Nephron progenitor cell (in vitro differentiated cells): ENCODE measurements at places on chromosomes 1 and 21.

GRCh38 chr21:39050841-39051587 is 132.2 kb downstream of the PSMG1 start:
- no peak for DNase-seq

GRCh38 chr1:52145137-52145536 is 3.2 kb downstream of the ZFYVE9 start:
- no peak for DNase-seq

DNA sequence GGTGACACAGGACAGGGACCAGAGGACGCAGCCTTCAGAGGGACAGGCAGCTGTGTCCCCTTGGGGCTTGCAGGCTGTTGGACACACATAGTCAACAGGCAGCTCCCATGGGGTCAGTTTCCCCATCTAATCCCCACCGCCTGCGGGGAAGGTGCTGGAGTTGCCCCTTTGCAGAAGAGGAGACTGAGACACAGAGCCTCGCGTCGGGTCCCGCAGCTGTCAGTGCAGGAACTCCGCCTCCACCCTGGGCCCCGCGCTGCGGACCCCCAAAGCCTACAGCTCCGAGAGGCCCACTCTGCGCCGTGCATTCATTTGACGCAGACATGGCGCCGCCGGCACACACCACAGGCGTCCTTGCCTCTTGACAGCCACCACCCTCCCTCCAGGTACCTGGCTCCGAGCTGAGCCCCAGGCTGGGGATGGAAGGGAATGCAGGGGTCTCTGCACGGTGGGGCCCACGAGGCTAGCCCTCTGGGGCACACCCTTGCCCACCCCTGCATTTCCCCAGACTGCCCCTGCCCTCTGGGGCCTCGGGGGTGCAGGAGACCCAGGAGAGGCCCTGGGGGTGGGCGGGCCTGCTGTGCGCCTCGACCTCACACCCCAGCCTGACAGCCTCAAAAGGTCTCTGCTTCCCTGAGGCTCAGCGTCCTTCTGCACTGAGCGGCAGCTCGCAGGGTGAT is 88.5 kb upstream of the ACTRT2 start:
- DNase-seq, result no peak

GRCh38 chr1:93967306-93967705 is 58.1 kb upstream of the GCLM start:
- peak; percentile 3 for DNase-seq

GRCh38 chr1:154951901-154952657 is 3.8 kb downstream of the PBXIP1 start:
- DNase-seq, result peak; percentile 32

- no peak for DNase-seq
These were observed 21.0 kb downstream of the S100A10 start for GRCh38 chr1:151972542-151973248.

DNA sequence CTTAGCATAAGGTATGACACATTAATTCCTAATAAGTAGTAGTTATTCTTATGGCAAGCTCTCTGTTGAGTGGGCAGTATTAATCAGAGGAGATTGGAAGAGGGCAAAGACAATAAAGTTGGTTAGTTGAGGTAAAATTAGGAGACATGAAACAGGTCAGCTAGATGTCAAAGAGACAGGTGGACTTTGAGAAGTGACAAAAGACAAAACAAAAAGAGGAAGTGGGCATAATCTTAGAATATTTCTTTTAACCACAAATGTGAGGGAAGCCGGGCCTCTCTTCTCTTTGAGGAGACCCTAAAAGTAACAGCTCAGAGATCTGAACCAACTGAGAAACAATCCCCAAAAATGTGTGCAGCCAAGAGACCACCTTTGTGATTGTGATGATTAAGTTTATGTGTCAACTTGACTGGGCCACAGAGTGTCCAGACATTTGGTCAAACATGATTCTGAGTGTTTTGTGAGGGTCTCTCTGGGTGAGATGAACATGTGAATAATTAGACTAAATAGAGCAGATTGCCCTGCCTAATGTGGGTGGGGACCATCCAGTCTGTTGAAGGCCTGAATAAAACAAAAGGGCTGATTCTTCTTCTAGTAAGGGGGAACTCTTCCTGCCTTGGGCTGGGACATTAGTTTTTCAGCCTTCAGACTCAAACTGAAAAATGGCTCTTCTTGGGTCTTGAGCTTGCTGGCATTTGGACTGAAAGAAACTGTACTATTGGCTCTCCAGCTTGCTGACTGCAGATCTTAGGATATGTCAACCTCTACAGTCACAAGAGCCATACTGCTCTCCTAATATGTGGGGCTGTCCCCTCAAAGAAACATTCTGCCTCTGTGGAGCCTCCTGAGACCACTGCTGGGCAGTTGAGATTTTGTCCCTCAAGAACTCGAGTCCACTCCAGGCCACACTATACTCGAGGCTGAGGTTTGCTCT is 40.0 kb downstream of the FCRL5 start:
- DNase-seq, result no peak

GRCh38 chr1:12231276-12231595 is 1.4 kb downstream of the VPS13D start:
- no peak for DNase-seq

DNA sequence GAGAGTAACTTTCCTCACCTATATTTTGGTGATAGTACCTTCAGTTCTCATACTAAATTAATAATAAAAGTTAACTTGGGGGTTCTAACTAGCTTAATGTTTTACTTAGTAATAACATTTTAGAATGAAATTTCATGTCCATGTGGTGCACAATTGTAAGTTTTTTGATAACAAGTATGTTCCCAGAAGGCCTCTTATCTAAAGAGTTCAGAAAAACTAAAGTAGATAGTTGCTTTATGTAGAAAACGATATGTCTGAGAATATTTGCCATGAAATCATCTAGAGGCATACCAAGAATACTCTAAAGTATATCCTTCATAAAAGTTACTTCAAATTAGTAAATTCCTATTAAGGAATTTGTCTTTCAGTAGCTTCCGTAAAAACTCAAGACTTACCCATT is 10.2 kb upstream of the ADCY10 start:
- no peak for DNase-seq

DNA sequence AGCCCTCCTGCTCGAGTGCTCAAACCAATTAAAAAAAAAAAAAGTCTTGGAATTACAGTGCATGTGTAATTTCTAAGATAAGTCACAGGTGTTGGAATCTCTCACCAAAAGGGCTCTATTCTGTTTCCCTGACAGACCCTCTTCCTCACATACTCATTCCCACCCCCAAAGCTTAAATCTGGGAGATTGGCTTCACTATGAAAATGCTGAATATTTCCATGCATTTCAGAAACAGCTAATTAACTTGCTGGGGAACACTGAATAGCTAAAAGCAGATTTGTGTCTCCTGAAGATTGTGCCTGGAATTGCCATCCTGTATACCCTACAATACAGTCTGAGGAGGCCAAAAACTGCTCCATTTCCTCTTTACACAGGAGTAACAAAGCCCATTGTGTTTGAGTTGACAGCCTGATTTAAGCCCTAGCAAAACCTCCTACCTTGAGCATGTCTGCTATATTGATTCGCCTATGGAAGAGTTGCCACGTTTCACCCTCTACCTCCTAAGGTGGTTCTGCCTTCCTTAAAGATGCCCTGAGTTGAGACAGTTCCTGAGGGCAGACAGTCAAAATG is 1.4 kb upstream of the PIK3R3 start:
- no peak for DNase-seq

DNA sequence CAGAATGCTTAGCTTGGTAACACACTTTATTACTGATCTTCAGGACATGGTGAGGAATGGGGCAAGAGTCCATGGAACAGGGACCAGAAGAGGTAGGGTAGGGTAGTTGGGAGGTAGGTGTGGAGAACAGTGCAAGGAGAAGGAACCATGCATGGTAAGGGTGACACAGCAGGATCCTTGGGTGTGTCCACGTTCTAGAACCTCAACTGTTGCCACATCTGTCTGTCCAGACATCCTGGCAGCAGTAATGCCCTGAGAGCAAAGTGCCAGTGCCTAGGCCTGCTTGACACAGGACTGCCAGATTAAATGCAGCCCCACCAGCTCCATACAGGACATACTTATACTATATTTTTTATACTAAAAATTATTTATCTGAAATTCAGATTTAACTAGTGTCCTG is 13.9 kb downstream of the DMAP1 start:
- DNase-seq, result no peak

DNA sequence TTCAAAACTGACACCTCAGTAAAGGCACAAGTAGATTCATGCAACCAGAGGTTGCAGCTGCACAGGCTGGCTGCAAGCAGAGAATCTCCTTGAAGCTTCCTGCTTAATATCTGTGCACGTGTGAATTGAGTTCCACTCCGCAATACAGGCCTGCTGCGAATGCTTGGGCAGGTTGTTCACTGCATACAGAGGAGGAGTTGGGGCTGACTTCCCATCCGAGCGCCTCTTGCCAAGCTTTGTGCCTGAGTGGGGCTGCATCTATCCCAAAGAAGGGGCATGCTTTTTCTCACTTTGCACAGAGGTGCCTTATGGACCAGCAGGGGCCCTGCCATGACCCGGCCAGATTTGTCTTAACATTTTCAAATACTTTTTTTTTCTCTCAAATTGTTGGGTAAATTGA is 17.9 kb upstream of the PADI1 start:
- DNase-seq, result no peak

DNA sequence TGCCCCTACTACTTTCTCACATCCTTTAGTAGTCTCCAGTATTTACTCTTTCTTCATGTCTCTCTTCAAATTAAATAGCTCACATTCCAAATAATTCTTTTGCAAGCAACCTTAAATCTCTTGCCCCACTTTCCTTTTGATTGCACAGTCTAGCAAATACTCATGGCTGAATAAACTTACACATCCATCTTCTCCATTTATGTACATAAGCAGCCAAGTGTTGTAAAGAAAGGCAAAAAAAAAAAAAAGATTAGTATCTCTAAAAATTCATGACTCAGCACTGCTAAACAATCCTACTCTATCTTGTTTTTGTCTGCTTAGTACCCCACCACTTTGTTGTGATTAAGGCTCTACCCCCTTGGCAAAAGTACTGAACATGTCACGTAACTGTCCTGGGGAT is 42.6 kb downstream of the F13B start:
- no peak for DNase-seq

GRCh38 chr1:7586031-7586941 is 184.8 kb upstream of the VAMP3 start:
- peak; percentile 2 for DNase-seq

- DNase-seq, result peak; percentile 65
These were observed 953 bp downstream of the TRIM46 start for GRCh38 chr1:155174324-155175280.

DNA sequence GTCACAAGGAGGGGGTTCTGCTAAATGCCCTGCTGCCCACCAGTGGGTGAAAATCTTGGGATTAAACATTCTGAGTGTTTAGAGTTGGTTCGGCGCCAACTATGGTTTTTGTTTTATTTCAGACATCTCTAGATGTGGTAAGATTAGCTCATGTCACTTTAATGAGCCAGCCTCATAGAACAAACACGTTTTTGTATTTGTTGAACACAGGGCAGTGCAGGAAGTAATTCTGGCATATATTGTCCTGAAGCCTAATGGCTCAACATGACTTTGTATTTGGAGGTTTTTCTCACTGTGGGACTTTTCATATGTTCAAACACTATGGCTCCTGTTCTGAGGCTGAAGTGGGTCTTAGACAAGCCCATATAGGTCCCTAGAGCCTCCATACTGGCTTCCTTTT is 107.8 kb downstream of the NGF start:
- DNase-seq, result no peak

DNA sequence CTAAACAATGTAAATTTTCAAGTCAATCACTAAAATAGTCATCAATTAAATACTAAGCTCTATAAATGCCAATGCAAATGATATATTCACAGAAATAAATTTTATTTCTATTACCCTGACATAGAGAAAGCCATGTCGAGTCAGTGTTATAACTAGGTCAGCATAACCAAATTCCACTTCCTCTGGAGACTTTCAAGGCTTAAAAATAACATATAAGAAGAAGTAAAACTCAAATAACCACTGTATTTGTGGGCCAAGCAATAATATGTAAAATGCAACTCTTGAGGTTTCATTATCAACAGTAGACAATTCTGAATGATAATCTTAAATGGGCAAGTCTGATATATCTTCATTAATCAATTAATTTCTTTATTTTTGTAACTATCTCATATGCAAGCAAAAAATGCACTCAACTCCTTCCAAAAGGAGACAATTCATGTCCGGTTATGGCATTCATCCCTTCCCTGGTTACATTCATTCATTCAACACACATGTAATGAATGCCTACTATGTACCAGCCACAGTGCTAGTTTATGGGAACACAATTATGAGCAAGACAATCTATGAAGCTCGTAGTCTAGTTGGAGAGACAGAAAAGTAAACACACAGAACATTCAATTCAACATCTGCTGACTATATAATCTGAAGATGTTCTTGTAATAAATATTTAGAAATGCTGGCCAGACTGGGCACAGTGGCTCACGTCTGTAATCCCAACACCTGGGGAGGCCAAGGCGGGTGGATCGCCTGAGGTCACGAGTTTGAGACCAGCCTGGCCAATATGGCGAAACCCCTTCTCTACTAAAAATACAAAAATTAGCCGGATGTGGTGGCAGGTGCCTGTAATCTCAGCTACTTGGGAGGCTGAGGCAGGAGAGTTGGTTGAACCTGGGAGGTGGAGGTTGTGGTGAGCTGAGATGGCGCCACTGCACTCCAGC is 37.1 kb upstream of the CAP1 start:
- DNase-seq, result no peak

- no peak for DNase-seq
These were observed 67.8 kb downstream of the NID1 start for GRCh38 chr1:235997049-235997448.

DNA sequence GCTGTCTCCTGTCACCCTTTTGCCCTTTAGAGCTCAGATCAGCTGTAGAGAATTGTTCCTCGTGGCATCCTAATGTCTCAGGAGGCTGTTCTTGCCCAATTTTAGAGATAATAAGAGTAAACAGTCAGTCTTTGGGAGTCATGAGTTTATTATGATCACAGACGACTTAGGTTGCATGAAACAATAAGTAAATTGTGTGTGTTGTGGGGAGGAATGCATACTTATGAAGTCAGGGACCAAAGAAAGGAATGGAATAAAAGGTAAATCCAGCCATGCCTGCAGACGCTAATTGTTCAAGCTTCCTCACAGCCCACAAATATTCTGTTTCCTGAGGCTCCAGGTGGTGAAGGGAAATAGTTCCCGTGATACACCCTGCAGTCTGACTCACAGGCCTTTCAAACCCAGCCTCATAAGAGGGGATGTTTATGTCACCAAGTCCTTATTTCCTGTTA is 897 bp downstream of the EPHX4 start:
- no peak for DNase-seq

DNA sequence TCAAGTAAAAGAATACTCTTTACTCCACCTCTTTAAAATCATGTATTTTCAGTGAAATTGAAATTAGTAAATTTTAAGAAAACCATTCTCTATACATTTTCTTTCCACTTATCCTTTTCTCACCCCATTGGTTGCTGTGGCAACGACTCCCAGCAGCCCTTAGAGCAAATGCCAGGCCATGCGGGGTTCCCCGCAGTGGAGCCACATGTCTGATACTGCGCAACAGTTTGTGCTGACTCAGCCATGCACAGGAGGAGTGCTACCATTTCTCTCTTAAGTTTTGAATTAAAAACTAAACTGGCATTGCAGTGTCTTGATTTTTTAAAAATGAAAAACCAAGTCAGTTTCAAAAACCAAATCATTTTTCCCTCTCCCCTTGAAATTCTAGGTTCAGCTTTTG is 214.1 kb upstream of the L1TD1 start:
- DNase-seq, result no peak

GRCh38 chr1:150804671-150805070 is 3.4 kb downstream of the CTSK start:
- DNase-seq, result no peak
